ENCODE measurements at places on chromosomes 4 and X. TPM values are rescaled to one million over a fixed set of nuclear protein-coding genes. Genes with fewer than 3 reads are reported as not detected.
A peak's percentile ranks its signal among the peaks of the same experiment; 100 is the strongest.

- H3K27ac ChIP-seq, result no peak overlapping the region
- no peaks in the 10 kb centered on the region for H3K27me3 ChIP-seq
- no peaks in the 10 kb centered on the region for H3K4me1 ChIP-seq
- H3K36me3 ChIP-seq, result no peaks in the 10 kb centered on the region
- peak; percentile 66 for DNase-seq
Observed at GRCh38 chr4:132108784-132109183, 1040.3 kb upstream of the PCDH10 start.

FGF5 gene
- 2.1 TPM for total RNA-seq

DNA sequence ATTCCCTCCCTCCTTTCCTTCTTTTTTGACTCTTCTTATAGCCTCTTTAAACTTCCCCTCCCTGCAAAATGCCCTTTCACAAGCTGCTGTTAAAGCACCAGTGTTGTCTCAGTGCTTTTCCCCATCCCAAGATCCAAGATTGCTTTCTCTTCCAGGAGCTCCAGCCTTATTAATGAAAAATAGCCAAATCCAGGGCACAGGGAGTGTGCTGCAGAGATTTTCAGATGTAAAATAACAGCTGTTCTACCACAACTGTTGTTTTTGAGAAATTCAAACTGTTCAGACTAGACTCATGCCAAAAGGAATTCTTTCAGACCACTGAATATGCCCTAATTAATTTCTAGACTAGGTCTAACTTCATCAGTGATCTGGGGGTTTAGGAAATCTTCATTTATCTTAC lies 47.0 kb upstream of the GPC3 start:
- no peaks in the 10 kb centered on the region for H3K27me3 ChIP-seq
- no peaks in the 10 kb centered on the region for H3K36me3 ChIP-seq
- no peak for DNase-seq
- no peak overlapping the region for H3K27ac ChIP-seq
- H3K4me3 ChIP-seq, result no peak overlapping the region

GRCh38 chrX:26922278-26922677 lies 540.9 kb downstream of the PPP4R3C start:
- no peaks in the 10 kb centered on the region for H3K27me3 ChIP-seq
- no peak overlapping the region for H3K4me3 ChIP-seq
- peak; percentile 14 for DNase-seq
- H3K4me1 ChIP-seq, result peaks cover 3% of the 10 kb centered on the region

- H3K27me3 ChIP-seq, result no peaks in the 10 kb centered on the region
- no peaks in the 10 kb centered on the region for H3K4me1 ChIP-seq
- H3K27ac ChIP-seq, result no peak overlapping the region
- H3K36me3 ChIP-seq, result no peaks in the 10 kb centered on the region
- no peak for DNase-seq
- H3K4me3 ChIP-seq, result no peak overlapping the region
Observed at GRCh38 chrX:133881007-133881406, 104.4 kb downstream of the GPC3 start.

DNA sequence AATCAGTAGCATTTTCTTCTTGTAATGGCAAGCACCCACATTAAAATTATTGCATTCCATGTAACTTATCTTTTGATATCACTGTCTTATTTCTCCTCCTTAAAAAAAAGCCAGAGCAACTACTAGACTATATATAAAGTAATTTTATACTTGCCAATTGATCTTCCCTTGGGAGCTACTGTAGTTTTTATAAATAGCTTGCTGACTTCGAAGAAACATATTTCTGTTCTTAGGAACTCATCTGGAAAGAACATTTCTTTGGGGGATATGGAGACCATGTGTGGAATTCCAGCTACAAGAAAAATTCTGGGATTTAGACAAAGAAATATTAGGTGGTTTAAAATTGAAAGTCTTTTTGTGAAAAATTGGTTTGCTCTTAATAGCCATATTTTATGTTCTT lies 94.9 kb downstream of the BMPR1B start:
- H3K27me3 ChIP-seq, result no peaks in the 10 kb centered on the region
- DNase-seq, result no peak
- H3K36me3 ChIP-seq, result no peaks in the 10 kb centered on the region
- no peak overlapping the region for H3K4me3 ChIP-seq
- no peaks in the 10 kb centered on the region for H3K4me1 ChIP-seq

DNA sequence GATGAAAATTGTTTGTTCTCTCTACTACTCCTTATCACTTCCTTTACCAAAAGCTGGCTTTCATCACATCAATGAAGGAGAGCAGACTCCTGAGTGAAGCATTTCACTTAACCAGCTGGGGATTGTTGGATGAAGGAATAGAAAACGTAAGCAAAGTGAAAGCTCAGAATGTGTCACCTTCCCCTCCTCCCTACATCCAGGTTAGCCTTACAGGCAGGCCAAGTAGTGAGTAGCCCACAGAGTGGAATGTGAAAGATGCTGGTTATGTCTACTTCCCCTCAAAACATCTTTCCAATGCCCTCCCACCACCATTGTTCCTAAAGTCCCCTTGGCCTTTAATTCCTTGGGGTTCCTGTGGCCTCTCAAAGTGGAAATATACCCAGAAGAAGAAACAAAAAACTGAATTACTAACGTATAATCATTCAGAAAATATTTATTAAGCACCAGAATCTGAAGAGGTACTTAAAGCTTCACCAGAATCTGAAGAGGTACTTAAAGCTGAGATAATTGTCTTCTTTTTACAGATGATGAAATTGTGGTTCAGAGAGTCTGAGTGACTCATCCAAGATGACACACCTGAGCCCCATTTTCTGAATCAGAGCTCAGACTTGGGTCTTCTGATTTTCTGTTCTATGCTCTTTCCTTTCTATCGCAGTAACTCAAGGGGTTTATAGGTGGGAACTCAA lies 6.5 kb downstream of the P2RY4 start:
- no peak overlapping the region for H3K27ac ChIP-seq
- H3K27me3 ChIP-seq, result no peaks in the 10 kb centered on the region
- no peaks in the 10 kb centered on the region for H3K4me1 ChIP-seq
- no peaks in the 10 kb centered on the region for H3K36me3 ChIP-seq
- H3K4me3 ChIP-seq, result no peak overlapping the region
- DNase-seq, result peak; percentile 34
